Glomerular endothelial cell (primary cell): ENCODE measurements at places on chromosomes 5 and 9. TPM values are rescaled to one million over a fixed set of nuclear protein-coding genes. Genes with fewer than 3 reads are reported as not detected.

DNA sequence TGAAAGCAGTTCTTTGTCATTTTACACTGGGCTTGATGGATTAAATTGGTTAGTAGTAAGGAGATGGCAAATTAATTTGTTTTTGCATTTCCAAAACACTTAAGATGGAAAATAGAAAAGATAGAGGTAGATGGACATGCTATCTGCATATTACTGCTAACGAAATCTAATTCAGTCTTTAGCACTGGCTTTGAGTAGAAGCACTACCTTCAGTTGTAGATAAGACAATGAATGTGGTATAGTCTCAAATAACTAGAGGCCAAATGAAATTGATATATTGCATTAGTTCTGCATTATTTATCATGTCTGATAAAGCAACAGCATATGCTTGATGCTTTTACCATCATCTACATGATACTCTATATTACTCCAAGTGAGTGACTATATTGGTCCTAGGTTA is 33.4 kb downstream of the KIAA1958 start:
- no peak for DNase-seq

DNA sequence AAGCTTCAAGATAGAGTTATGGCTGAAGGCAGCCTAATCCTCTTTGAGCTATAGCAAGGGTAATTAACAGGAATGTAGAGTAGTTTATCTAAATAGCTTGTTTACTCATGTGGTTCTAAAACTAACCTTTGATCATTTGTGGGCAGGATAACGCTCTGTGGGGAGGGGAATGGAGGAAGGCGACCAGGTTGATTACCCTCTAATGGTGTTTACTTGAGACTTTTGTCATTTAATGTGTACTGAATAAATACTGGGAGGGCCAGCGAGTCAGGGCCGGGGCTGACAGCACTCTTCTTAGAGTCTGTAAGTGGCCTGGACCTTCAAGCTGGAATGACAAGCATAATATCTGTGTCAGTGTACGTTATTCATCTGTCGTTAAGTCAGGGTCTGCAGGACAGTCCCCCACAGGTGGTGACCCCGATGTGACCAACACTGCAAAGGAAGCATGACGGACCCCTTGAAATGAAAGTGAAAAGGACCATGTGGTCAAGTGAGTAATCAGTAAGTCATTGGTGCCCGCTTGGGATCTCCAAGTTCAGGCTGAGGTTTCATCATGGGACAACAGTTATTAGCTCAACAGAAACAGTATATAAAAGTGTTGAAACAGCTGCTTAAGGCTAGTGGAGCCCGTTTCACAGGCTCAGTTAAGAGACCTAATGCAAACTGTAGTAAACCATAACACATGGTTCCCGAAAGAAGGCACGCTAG is 162.6 kb downstream of the CPLANE1 start:
- no peak for DNase-seq

GRCh38 chr5:136769900-136770684 is 404.7 kb upstream of the TRPC7 start:
- peak; percentile 37 for DNase-seq

DNA sequence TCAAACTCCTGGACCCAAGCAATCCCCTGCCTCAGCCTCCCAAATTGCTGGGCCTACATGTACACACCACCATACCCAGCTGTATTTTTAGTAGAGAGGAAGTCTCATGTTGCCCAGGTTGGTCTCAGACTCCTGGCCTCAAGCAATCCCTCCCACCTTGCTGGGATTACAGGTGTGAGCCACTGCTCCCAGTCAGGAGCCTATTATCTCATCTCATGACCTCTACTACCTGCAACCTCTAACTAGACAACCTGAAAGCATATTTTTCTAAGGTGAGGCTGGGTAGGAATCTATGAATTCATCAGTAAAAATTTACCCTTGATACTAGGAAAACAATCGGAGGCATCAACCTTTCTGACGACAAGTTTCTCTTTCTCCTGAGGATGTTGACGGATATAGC is 10.0 kb downstream of the FAM13B start:
- no peak for DNase-seq

DNA sequence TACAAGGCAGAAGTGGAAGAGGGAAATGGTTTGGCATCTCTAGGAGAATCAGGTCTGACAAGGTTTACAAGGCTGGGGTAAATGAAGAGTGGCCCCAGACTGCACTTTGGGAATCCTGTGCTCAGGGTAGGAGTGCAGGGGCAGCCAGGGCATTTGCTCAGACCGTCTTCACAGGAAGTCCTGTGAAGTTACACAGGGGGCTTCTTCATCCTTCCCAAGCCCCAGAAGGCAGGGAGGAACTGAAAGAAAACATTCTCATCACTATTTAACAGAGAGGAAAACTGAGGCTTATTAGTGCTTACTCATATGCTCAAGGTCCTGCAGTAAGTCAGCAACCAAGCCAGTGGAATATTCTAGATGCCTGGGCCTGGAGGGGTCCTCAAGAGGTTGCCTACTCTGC is 80.7 kb downstream of the NRG2 start:
- DNase-seq: no peak

GRCh38 chr9:107557236-107557990 is 67.8 kb upstream of the KLF4 start:
- no peak for DNase-seq

The PTPN3 gene
- total RNA-seq: 1.8 and 3.6 TPM in 2 replicates

- DNase-seq: peak; percentile 87
Measured at GRCh38 chr9:77456829-77457437, 191.2 kb downstream of the GNA14 start.

The TPPP gene
- 0.19 and 0.58 TPM in 2 replicates for total RNA-seq

DNA sequence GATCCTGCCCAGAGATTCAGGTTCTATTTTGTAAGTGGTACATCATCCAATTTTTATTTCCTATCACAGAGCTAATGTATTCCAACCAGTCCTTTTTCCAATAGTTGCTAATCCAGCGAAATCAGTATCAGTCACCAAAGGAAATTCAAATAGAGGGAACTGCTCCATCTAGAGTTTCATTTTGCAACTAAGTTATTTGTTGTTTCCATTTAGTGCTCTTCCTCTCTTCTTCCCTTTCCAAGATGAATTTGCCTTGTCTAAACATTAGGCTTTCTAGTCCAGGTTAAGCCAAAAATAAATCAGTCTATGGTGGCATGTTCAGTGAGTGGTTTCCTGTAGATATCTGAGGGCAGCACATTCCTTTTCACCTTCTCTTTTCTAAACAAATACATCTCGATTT is 79.8 kb upstream of the SPATA31D4 start:
- peak; percentile 45 for DNase-seq

DNA sequence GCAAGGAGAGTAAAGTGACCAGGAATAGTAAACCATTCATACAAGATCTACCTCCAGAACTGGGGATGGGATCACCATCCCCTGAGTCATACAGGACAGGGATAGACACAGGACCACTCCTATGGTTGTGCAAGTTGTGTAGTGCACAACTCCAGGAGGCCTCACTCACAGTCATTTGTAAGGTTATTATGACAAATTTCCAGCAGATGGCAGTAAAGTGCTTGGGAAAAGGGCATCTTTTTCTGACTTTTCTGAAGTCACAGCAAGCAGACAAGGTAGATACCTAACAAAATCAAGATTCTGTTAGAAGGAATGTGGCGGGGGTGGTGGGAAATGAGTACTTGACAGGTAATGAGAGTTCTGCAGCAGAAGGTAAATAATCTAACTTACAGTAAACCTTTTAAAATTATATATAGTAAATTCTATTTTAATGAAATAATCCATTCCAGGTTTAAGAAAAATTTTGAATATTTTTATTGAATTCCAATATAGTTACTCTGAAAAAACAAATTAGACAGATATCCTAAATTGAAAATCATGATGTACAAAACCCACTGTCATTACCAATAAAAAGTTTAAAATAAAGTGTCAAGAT is 16.7 kb upstream of the KIF27 start:
- peak; percentile 74 for DNase-seq

- no peak for DNase-seq
Measured at GRCh38 chr9:138083873-138084272, 206.3 kb downstream of the CACNA1B start.

- no peak for DNase-seq
Measured at GRCh38 chr5:59333416-59333815, 560.1 kb downstream of the PDE4D start.

GRCh38 chr9:126833710-126834345 is 26.6 kb upstream of the ZBTB34 start:
- DNase-seq: no peak

DNA sequence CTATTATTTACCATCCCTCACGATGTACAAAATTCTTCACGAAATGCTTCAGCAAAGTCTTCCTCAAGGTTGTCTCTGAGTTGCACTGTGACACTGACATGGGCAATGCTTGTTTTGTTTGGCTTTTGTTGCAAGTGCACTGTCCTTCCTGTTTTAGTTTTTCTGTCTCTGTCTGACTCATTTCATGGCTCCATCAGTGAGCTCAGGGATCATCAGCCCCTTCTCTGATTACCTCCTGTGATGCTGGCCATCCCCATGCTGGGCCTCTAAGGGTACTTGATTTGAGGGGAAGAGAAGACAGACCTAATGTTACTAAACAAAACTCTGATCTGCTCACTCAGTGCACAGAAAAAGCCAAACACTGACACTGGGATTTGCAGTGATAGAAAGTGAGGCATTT is 37.6 kb upstream of the STX17 start:
- no peak for DNase-seq

DNA sequence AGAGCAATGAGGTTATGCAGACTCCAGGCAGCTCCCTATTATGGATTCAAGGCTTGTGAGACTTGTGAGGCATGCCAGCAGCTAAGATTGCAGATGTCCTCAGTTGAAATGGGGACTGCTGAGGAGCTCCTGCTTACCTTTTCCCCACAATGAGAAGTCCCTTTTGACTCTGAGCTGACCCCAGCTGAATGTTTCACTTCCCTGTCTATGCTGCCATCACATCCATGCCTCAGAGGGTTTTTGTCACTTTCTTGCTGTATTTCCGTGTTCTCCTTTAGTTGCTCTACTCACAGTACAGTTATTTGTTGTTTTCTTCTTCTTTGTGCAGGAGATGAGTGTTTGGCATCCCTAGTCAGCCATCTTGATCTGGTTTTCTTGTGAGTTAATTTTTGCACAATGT is 18.8 kb upstream of the OR2S2 start:
- no peak for DNase-seq

DNA sequence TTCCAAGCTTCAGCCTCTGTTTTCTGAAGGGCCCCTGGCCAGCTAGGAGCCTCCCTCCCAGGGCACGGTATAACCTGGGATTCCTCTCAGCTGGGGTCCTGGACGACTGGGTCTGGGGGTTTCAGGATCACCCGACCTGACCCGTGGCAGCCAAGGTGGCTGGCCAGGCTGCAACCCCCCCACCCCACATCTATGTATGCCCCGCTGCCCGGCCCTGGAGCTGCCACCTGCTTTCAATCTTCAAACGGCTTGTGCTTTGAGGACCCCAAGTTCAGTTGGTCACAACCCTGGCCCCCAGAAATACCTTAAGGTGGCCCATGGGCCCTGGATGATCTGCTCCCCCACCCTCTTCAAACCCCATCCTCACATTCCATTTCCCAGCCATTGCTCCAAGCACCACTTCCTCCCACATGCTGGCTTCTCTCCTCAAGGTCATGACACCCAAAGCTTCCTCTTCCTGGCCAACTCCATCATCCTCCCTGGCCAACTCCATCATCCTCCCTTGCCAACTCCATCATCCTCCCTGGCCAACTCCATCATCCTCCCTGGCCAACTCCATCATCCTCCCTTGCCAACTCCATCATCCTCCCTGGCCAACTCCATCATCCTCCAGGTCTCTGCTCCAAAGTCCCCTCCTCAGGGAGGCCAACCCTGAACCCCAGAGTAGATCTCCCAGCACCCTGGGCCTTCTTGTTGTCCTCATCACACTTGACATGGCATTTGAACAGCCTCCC is 17.2 kb upstream of the TTLL11 start:
- DNase-seq: no peak

GRCh38 chr5:125011419-125011818 is 265.0 kb upstream of the ZNF608 start:
- DNase-seq: no peak

GRCh38 chr9:134378901-134379338 is 52.7 kb downstream of the RXRA start:
- DNase-seq: no peak

DNA sequence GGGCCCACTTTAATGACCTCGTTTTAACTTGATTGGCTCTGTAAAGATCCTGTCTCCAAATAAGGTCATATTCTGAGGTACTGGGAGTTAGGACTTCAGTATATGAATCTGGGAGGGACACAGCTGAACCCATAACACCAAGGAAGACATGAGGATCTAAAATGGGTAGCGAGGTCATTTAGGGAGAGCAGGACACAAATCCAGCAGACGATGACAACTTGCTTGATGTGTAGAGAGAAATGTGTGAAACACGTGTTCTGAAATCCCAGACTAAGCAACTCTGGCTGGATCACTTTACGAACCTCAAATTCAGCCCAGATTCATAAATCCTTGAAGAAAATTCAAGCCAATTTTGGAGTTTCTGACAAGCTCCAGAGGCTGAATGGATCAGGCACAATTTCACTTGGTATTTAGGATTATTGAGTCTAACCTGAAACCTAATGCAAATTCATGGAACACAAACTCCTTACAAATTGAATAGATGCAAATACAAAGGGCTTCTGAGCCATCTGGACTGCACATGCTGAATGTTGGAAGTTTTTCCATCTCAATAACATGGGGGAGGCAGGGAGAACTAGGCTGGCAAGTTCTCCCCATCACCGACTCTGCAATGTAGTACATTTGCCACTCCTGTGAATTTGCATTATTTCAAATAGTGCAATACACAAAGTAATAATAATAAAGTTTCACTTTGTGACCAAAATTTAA is 74.0 kb upstream of the SLC30A5 start:
- no peak for DNase-seq

- no peak for DNase-seq
Measured at GRCh38 chr5:160260006-160260775, 30.9 kb downstream of the FABP6 start.

The GDNF gene
- total RNA-seq: 0.10 TPM in 1 of 2 replicates, not detected in the other

DNA sequence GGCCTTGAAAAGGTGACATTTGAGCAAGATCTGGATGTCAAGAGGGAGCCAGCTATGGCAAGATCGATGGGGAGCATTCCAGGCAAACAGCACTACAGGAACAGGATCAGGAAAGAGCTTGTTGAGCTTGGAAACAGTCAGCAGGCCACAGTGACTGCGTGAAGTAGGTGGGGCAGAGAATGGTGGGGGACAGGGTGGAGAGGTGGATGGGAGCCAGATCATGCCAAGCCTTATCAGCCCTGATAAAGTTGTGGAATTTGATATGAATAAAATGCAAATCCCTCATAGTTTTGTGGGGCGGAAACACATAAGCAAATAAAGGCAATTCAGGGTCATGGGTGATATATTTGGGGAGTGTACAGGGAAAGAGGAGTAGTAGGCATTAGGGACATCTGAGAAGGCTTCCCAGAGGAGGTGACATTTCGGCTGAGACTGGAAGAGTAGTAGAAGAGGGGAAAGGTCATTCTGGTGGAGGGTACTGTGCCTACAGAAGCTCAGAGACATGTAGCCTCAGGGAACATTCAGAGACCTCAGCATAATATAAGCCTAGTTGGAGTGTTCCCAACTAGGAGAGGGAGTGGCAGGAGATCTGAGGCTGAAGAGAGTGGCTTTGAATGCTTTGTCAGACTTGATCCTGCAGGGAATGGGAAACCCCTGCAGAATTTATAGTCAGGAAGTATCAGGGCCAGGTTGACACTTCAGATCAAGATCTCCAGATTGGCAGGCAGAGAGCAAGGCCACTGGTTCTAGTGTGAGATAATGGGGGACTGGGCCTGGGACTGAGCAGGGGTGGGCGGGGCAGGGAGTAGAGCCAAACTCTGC is 9.7 kb upstream of the CYSTM1 start:
- no peak for DNase-seq
